Stimulated activated CD8-positive, alpha-beta memory T cell treated with anti-CD3 and anti-CD28 coated beads, Interleukin-4, amount 100 ng/mL, for 1 hour (primary cell): ENCODE measurements at places on chromosomes 6 and 20.

DNA sequence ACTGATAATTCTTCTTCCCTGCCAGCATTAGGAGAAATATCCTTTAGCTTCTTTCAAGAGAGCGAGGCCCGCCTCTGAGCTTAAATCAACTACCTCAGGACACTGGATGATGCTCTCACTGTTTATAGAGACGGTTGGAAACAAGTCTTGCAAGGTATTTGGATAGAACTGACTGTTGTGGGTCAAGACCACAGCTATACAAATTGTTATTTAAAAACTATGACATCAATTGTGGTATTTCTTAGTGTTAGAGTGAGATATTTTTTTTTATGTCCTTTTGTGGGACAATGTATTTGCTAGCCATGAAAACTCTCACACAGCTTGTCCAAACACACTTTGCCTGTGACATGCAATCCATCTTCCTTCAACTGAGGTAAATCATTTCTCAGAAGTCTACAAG lies 136.3 kb upstream of the PHACTR1 start:
- no peak for DNase-seq

DNA sequence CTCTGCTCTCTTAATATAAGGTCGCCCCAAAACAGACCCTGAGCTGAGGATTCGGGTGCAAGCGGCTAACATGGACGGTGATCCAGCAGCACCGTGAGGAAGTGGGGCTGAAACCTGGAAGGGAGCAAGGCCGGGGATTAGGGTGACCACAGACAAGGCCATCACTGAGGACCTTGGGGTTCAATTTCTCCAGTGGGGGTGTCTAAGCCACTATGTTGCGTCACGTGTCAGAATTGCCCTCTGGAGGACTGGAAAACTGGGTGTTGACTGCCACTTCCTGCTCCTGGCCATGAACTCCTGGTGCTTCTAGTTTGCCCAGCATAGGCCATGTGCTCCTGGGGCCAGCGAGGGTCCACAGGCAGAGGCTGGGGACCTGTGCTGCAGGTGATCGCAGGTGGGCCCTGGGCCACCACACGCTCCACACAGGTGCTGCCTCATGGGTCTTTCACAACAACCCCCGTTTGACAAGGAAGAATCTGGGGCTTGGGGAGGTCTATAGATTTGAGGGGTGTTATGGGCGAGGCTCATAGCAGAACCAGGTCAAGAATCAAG lies 101.9 kb downstream of the CDH26 start:
- DNase-seq: no peak

GRCh38 chr6:154888421-154889295 lies 106.5 kb upstream of the TIAM2 start:
- no peak for DNase-seq

DNA sequence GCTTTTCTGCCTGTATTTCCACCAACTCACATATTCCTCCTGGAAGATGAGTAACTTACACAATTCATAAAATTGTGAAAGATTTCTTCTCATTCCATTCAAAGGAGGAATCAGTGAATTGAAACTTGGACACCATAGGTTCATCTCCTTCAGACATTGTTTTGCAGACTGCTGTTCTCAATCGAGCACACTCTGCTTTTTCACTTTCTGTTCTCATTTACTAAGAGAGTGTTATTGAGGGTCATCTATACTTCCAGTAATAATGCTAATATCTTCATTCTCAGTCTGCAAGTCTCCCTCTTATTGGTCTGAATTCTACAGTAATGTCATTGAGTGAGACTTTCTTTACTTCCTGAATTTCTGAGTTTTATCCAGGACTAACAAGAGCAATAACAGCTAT lies 67.5 kb upstream of the FUT9 start:
- DNase-seq: no peak

- no peak for DNase-seq
These were observed 111.2 kb upstream of the RIPOR2 start for GRCh38 chr6:25046942-25047341.

DNA sequence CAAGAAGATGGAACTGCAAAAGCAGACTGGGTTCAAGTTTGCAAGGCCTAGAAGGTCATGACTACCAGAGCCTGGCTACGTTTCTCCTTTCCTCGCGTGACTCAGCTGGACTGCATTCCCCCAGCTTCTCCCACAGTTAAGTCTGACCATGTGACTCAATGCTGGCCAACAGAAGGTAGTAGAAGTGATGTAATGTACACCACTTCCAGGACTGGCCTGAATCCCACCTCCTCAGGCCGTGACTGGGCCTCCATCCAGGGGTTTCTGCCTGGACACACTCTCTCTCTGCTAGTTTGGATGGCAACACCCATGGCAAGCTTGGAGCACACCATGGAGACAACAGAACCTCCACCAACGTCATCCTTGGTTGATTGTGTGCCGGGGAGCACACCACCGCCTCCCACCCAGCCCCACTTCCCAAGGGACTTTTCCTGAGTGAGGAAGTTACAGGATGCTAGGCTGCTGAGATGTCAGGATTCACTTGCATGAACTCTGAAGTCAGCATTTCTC lies 112.0 kb upstream of the CDYL start:
- DNase-seq: no peak

- DNase-seq: no peak
These were observed 59.2 kb upstream of the LY86 start for GRCh38 chr6:6529275-6529674.

DNA sequence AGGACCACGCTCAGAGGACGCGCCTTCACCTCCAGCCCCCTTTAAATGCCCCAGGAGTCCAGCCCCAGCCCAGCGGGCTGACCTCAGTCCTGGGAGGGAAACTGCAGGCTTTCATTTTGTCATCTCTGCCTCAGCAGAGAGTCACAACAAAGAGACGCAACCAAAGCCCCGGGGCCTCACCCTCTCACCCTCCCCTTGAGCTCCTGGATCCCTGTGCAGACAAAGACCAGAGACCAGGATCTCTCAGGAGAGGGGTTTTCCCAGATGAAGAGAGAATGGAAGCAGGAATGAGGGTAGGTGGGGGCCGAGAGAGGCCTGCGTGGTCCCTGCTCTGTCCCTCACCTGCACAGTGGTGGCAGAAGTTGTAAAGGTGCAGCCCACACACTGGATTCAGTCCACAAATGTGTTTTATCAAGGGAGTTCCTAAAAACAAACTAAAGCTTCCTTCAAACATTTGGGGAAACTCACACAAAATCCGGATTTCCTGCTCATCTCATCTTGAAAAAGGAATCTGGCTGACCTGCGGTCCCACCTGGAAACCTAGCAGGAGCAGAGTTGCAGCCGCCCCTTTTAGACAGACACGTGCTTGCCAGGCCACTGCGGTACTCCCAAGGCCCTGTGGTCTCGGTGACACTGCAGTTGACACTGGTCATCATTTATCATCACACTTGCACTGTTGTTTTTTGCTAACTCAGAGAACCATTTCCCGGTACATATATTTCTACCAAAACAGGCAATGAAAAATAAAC lies 27.1 kb downstream of the PTGIS start:
- no peak for DNase-seq

- DNase-seq: no peak
These were observed 108.6 kb upstream of the EYA4 start for GRCh38 chr6:133132466-133132971.

DNA sequence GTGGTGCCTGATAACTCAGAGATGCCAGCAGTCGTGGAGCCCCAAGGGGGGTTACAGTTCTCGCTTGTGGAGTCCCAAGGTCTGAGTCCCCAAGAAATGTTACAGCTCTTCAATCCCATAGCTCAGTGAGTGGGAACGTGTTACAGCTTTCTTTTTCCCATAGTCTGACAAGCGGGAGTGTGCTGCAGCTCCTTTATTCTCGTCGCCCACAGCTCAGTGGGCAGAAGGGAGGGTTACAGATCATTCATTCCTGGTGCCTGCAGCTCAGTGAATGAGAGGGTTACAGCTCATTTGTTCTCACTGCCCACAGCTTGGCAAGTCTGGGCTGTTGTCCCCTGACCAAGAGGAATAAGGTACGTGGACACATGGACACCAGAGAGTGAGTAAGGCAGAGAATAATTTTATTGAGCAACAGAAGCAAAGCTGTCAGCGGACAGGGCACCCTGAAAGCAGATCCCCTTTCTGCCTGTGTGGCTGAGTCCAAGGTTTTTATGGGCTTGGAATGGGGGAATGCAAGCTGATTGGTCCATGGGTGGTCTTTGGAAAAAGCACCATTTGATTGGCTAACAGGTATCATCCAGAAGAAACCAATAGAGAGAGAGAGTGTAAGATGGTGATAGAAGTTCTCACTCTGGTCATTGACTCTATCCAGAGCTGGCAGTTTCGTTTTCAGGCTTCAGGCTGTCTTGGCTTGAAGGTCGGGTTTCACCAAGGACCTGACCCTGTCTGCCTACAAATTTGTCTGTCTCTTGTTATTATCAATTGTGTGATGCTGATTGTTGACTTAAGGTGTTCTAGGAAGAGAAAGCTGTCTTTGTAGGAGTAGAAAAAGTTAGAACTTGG lies 16.4 kb downstream of the RNF217 start:
- no peak for DNase-seq

- no peak for DNase-seq
These were observed 123.4 kb upstream of the RAB32 start for GRCh38 chr6:146420255-146420654.

- no peak for DNase-seq
These were observed 672.6 kb upstream of the AGPAT4 start for GRCh38 chr6:161946461-161946860.

DNA sequence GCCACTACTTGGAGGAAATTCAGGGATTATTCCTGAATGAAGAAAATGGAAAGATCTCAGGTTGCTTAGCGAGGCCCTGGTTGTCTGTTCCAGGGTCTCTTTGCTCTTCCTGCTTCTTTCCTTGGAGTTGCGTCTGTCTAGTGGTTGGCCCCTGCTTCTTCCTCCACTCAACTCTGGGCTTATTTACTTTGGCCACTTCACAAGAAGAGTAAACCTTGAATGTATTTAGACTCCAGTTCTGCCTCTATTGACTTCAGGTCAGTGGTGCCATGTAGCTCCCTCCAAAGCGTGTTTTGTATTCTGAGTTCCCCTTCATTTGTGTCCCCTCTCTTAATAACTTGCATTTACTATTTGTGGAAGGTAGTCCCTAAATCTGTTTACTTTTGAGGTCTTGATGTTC lies 456.5 kb downstream of the UTRN start:
- no peak for DNase-seq

DNA sequence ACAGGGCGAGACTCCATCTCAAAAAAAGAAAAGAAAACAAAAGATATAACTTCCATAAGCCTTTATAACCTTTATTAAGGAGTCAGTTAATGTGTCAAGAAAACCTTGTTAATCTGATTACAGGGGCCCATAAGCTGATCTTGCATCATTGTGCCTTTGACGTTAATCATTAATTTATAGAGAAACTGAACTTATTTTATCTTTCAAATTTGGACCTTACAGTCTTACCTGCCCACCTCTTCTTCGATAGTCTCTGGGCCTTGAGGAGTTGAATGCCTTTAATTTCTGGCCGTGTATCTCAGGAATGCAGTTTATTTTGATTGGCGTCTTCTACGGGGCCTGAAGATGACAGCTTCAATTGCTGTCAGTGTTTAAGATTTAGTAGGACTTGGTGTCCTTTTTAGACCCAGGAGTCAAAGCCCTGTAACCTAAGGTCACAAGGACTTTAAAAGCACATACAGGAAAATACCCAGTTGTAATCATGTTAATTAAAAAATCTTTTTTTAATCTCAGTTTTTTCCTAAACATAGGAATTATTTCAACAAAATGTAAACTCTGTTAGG lies 5.8 kb downstream of the ACOT13 start:
- no peak for DNase-seq

- no peak for DNase-seq
These were observed 775 bp downstream of the PIGU start for GRCh38 chr20:34675993-34676641.
